Endodermal cell (in vitro differentiated cells): ENCODE measurements at places on chromosomes 6 and 20. TPM values are rescaled to one million over a fixed set of nuclear protein-coding genes. Genes with fewer than 3 reads are reported as not detected.

DNA sequence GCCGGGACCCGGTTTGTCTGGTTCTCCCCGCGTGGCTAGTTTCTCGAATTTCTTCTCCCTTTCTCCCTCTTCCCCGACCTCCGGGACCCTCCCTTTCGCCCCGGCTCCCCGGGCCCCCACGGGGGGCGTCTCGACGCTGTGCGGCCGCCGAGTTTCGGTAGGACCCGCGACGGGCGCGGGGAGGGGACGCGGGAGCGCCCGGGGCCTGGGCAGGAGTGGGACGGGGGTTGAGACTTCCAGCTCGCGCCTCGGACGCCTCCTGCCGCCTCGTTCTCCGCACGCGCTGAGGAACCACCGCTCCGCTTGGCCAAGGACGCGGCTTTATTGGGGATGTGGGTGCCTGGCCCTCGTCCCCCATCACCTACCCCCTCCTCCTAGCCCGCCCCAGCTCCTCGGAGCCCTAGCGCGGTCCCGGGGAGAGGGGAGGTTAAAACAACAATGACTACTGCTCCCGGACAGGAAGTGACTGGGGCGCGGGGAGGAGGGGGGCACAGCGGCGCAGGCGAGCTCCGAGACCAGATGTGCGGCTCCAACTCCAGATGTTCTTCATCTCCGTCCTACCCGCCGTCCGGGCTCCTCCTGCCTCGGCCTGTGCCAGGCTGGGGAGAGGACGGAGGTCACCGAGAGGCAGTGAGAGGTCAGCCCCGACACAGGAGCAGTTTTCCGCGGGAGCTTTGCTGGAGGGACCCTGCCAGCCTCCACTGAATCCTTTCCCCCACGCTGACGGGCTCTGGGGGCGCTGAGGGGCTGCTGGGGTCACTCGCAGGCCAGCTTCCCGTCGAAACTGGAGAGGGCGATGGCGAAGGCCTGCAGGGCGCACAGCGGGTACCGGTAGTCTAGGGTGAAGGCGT lies 917 bp upstream of the TEAD3 start:
- peak overlapping the region; percentile 79 for H3K4me3 ChIP-seq
- H3K27me3 ChIP-seq, result no peaks in the 10 kb centered on the region
- H3K36me3 ChIP-seq, result no peaks in the 10 kb centered on the region
- DNase-seq, result peak; percentile 86
- peak overlapping the region; percentile 51 for H3K27ac ChIP-seq

DNA sequence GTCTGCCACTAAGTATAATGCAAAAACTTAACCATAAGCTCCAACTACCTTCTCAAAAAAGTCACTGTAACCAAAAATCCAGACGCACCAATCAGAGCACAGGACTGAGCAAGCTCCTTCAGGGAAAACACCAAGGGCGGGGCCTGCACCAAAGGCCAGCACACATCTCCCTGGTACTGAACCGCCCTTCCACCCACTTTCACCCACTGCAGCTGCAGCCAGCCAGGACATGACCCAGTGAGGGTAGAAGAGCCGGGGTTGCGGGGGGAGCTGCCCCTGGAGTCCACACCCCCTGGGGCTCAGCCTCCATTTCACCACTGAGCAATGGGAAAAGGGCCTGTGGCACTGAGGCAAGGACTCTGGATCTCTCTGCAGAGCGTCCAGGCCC lies 54.3 kb downstream of the TAF4 start:
- no peaks in the 10 kb centered on the region for H3K4me1 ChIP-seq
- DNase-seq, result peak; percentile 55

Gene TMEM63B
- 64.6 to 72.2 TPM (median 65.2 TPM) in 3 replicates for total RNA-seq

DNA sequence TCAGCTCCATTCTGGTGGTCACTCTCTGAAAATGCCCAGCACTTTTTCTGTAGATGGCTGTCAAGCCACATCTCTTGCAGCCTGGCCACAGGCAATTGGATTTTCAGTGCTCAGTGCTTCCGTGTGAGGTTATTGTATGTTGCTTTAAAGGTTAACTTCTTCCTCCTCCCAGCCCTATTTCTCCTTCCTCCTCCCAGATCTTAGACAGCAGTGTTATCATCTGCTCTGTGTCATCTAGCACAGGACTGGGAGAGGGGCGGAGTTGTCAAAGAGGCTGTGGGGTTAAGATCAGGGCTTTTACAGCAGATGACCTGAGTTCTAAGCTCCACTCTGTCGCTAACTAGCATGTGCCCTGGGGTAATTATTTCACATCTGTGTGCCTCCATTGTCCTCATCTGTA lies 129.0 kb downstream of the PHACTR3 start:
- peak; percentile 48 for DNase-seq
- H3K4me1 ChIP-seq, result no peaks in the 10 kb centered on the region
- no peak overlapping the region for H3K27ac ChIP-seq
- no peaks in the 10 kb centered on the region for H3K36me3 ChIP-seq
- no peaks in the 10 kb centered on the region for H3K27me3 ChIP-seq
- H3K4me3 ChIP-seq, result no peak overlapping the region

GRCh38 chr6:151702851-151703658 lies 104.4 kb upstream of the ESR1 start:
- DNase-seq, result peak; percentile 69
- H3K4me3 ChIP-seq, result no peak overlapping the region
- H3K27me3 ChIP-seq, result no peaks in the 10 kb centered on the region
- H3K27ac ChIP-seq, result no peak overlapping the region

DNA sequence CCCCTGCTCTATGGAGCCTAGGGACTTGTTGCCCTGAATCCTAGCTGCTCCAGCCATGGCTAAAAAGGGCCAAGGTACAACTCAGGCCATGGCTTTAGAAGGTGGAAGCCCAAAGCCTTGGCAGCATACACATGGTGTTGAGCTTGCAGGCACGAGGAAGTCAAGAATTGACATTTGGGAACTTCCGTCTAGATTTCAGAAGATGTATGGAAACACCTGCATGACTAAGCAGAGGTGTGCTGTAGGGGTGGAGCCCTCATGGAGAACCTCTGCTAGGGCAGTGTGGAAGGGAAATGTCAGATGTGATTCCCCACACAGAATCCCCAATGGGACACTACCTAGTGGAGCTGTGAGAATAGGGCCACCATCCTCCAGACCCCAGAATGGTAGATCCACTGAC lies 95.1 kb upstream of the TMEM170B start:
- DNase-seq, result no peak
- no peaks in the 10 kb centered on the region for H3K36me3 ChIP-seq
- H3K27me3 ChIP-seq, result no peaks in the 10 kb centered on the region
- H3K27ac ChIP-seq, result no peak overlapping the region

GRCh38 chr6:140107216-140107615 lies 732.8 kb upstream of the CITED2 start:
- H3K4me3 ChIP-seq, result no peak overlapping the region
- no peaks in the 10 kb centered on the region for H3K27me3 ChIP-seq
- no peaks in the 10 kb centered on the region for H3K4me1 ChIP-seq
- H3K27ac ChIP-seq, result no peak overlapping the region
- DNase-seq, result no peak

Gene CLPSL1
- not detected in 2 replicates for total RNA-seq

- DNase-seq, result peak; percentile 94
- H3K4me3 ChIP-seq, result peak overlapping the region; percentile 88
- H3K4me1 ChIP-seq, result no peaks in the 10 kb centered on the region
- H3K27me3 ChIP-seq, result no peaks in the 10 kb centered on the region
- peak overlapping the region; percentile 97 for H3K27ac ChIP-seq
These were observed 129.9 kb downstream of the HFE start for GRCh38 chr6:26216886-26217713.

Gene RIPK1
- 4.1 to 19.9 TPM (median 18.7 TPM) in 3 replicates for total RNA-seq

GRCh38 chr6:35056952-35057351 lies 84.2 kb downstream of the TCP11 start:
- no peak overlapping the region for H3K4me3 ChIP-seq
- no peaks in the 10 kb centered on the region for H3K4me1 ChIP-seq
- no peak overlapping the region for H3K27ac ChIP-seq
- H3K36me3 ChIP-seq, result peaks cover 25% of the 10 kb centered on the region
- H3K27me3 ChIP-seq, result no peaks in the 10 kb centered on the region
- no peak for DNase-seq

Gene VGLL2
- total RNA-seq, result not detected in 3 replicates

GRCh38 chr6:11277275-11278206 lies 45.1 kb upstream of the NEDD9 start:
- peaks cover 15% of the 10 kb centered on the region for H3K4me1 ChIP-seq
- DNase-seq, result peak; percentile 84
- H3K4me3 ChIP-seq, result no peak overlapping the region

Gene GFRAL
- not detected in 3 replicates for total RNA-seq

DNA sequence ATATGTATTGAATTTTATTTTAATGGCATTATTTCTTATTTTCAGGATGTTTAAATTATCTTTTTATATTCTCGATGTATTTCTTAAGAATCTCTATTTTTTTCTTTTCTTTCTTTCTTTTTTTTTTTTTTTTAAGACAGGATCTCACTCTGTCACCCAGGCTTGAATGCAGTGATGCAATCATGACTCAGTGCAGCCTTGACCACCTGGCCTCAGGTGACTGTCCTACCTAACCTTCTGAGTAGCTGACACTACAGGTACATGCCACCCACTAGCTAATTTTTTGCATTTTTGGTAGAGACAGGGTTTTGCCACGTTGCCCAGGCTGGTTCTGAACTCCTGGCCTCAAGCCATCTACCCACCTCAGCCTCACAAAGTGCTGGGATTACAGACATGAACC lies 143.8 kb upstream of the LAMA2 start:
- no peak overlapping the region for H3K27ac ChIP-seq
- H3K4me3 ChIP-seq, result no peak overlapping the region
- no peaks in the 10 kb centered on the region for H3K36me3 ChIP-seq

Gene GDAP1L1
- not detected in 3 replicates for total RNA-seq

- no peaks in the 10 kb centered on the region for H3K27me3 ChIP-seq
- no peak overlapping the region for H3K27ac ChIP-seq
- no peaks in the 10 kb centered on the region for H3K4me1 ChIP-seq
- no peak for DNase-seq
- no peaks in the 10 kb centered on the region for H3K36me3 ChIP-seq
These were observed 128.7 kb upstream of the CST7 start for GRCh38 chr20:24820345-24820744.

Gene BICRAL
- 11.1 to 15.6 TPM (median 14.9 TPM) in 3 replicates for total RNA-seq

DNA sequence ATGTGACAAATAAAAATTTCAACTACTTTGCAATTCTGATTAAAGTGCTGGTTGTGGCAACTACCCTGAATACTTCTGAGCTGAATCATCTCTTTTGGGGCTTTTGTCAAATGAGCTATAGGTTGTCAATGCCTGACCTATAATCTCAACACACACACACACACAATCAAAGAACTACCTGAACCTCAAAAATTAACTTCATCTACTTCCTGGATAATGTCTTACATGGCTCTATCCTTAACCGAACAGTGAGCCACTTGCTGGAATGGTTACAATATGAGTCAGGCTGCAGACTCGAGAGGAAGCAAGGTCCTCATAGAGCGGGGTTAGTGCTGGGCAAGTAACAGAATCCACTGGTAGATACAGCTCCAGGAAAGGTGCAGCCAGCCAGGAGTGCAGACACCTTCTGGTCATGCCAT lies 70.6 kb upstream of the DST start:
- H3K27me3 ChIP-seq, result no peaks in the 10 kb centered on the region
- no peak overlapping the region for H3K27ac ChIP-seq
- peaks cover 24% of the 10 kb centered on the region for H3K4me1 ChIP-seq
- H3K36me3 ChIP-seq, result no peaks in the 10 kb centered on the region
- DNase-seq, result peak; percentile 67

Gene MACROD2
- 2.0 and 2.3 TPM in 2 replicates for total RNA-seq

Gene BACH2
- 20.3 and 22.3 TPM in 2 replicates for total RNA-seq

Gene KATNA1
- 17.1 and 18.7 TPM in 2 replicates for total RNA-seq

Gene FRK
- 0.73 to 2.9 TPM (median 2.8 TPM) in 3 replicates for total RNA-seq

- no peaks in the 10 kb centered on the region for H3K4me1 ChIP-seq
- no peaks in the 10 kb centered on the region for H3K36me3 ChIP-seq
- H3K4me3 ChIP-seq, result no peak overlapping the region
- H3K27me3 ChIP-seq, result peaks cover 11% of the 10 kb centered on the region
- no peak for DNase-seq
These were observed 213.6 kb upstream of the DTNBP1 start for GRCh38 chr6:15876406-15876805.

DNA sequence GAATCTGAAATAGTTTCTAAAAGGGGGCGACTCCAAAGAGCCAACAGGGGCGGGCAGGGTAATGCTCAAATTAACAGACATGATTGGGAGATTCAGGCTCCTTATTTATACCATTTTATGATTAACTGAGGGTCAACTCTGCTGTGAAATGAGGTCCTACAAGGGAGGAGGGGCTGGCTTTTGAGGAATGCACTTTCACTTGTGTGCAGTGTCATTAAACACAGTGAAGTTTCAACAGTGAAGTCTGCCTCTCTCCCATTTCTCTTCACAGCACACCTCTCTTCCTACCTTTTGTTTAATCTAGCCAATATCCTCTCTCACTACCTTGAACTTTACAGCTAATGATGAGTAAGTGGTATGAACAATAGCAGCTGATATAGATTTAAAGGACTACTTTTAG lies 557.3 kb upstream of the CITED2 start:
- H3K27ac ChIP-seq, result no peak overlapping the region
- no peak overlapping the region for H3K4me3 ChIP-seq
- no peaks in the 10 kb centered on the region for H3K27me3 ChIP-seq
- no peaks in the 10 kb centered on the region for H3K4me1 ChIP-seq
- no peaks in the 10 kb centered on the region for H3K36me3 ChIP-seq
- DNase-seq, result no peak

Gene SEL1L2
- total RNA-seq, result not detected in 3 replicates

Gene NKAPL
- total RNA-seq, result 0.27 and 0.42 TPM in 2 replicates

Gene GPLD1
- 4.7 to 7.9 TPM (median 7.5 TPM) in 3 replicates for total RNA-seq

- H3K36me3 ChIP-seq, result peaks cover 9% of the 10 kb centered on the region
- H3K27ac ChIP-seq, result no peak overlapping the region
- H3K4me3 ChIP-seq, result no peak overlapping the region
- H3K27me3 ChIP-seq, result no peaks in the 10 kb centered on the region
- DNase-seq, result no peak
- no peaks in the 10 kb centered on the region for H3K4me1 ChIP-seq
These were observed 8.1 kb downstream of the FYN start for GRCh38 chr6:111865049-111865585.

GRCh38 chr6:122749451-122750050 lies 30.0 kb upstream of the FABP7 start:
- no peak overlapping the region for H3K27ac ChIP-seq
- no peaks in the 10 kb centered on the region for H3K36me3 ChIP-seq
- H3K27me3 ChIP-seq, result no peaks in the 10 kb centered on the region
- H3K4me3 ChIP-seq, result peak overlapping the region; percentile 66
- DNase-seq, result no peak

- no peaks in the 10 kb centered on the region for H3K36me3 ChIP-seq
- DNase-seq, result no peak
- no peak overlapping the region for H3K4me3 ChIP-seq
These were observed 28.8 kb downstream of the KIZ start for GRCh38 chr20:21154692-21155091.

DNA sequence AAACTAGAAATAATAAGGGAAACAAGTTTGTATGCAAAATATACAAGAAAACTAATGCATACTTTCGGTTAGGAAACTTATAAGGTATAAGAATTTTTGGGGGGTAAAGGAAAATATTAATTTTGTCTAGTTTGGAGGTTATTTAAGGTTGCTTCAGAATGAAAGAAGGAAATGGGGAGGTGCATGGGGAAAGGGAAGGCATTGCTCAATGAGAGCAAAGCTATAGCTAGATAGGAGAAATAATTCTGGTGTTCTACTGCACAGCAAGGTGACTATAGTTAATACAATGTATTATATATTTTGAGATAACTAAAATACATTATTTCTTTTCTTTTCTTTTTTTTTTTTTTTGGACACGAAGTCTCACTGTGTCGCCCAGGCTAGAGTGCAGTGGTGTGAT lies 5.4 kb upstream of the MYMX start:
- DNase-seq, result no peak
- no peak overlapping the region for H3K4me3 ChIP-seq
- H3K27ac ChIP-seq, result no peak overlapping the region
- no peaks in the 10 kb centered on the region for H3K27me3 ChIP-seq
- peaks cover 5% of the 10 kb centered on the region for H3K4me1 ChIP-seq
